WTC11 (cell line): ENCODE measurements at places on chromosomes 3 and 15. TPM values are rescaled to one million over a fixed set of nuclear protein-coding genes. Genes with fewer than 3 reads are reported as not detected.

MASP1 gene
- 2.2 to 3.5 TPM (median 3.1 TPM) in 3 replicates for total RNA-seq

SLC7A14 gene
- total RNA-seq, result 0.25 to 0.68 TPM (median 0.62 TPM) in 3 replicates

TNIK gene
- total RNA-seq, result 50.3 to 53.0 TPM (median 51.9 TPM) in 3 replicates

GRCh38 chr15:93093765-93094164 lies 4.8 kb upstream of the RGMA start:
- DNase-seq, result no peak

DNA sequence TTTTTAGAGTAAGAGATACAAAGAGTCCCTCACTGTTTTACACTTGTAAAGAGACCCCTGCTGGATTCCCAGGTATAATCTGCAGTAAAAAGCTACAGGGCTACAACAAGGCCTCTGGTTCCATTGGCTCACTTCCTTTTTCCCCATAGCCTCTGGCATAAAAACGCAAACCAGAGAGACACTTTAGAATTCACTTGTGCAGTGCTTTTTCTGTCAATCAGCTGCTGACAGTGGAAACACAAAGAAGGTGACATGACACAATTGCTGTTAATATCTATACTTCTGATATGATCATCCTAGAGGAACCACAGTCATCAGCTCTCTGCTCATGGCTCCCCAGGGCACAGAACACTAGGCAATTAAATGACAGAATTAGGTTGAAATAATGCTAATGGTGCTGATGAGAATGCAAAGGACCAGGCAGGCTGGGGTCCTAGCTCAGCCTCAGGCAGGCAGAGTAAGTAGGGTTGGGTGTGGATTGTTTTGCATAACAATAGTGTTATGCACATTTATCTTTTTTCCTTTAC lies 667.9 kb upstream of the CFAP20DC start:
- DNase-seq, result no peak

GRCh38 chr15:58980351-58980939 lies 7.0 kb upstream of the RNF111 start:
- DNase-seq, result no peak

GRCh38 chr3:32593903-32594525 lies 23.4 kb upstream of the DYNC1LI1 start:
- no peak for DNase-seq

DNA sequence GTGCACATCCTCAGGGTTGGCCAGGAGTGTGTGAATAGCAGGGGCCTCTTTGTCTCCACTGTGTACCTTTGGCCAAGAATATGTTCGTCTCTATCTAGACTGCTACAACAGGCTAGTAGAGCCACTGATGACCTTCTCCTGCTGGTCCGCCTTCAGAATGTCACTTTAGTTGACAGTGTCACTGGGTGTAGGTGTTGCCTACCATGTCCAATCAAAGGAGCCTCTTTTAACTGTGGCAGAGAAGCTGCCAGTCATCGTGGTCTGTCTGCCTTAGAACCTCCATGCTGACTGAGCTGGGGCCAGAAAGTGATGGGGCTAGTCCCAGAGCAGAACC lies 40.1 kb downstream of the OXSR1 start:
- no peak for DNase-seq

GRCh38 chr15:80241508-80241907 lies 10.5 kb downstream of the CTXND1 start:
- DNase-seq, result no peak
